ENCODE measurements at places on chromosomes 7 and 10. TPM values are rescaled to one million over a fixed set of nuclear protein-coding genes. Genes with fewer than 3 reads are reported as not detected.

The NAT16 gene
- not detected for total RNA-seq

The UCN3 gene
- not detected for total RNA-seq

The ACTL6B gene
- total RNA-seq, result not detected

The GRM8 gene
- total RNA-seq, result not detected

The VPS37D gene
- 2.9 TPM for total RNA-seq

The BEND7 gene
- 1.7 TPM for total RNA-seq

The GRID2IP gene
- not detected for total RNA-seq

The TRIL gene
- 0.73 TPM for total RNA-seq

Data from melanocyte of skin (primary cell).